ENCODE measurements at places on chromosomes 11 and 22.

DNA sequence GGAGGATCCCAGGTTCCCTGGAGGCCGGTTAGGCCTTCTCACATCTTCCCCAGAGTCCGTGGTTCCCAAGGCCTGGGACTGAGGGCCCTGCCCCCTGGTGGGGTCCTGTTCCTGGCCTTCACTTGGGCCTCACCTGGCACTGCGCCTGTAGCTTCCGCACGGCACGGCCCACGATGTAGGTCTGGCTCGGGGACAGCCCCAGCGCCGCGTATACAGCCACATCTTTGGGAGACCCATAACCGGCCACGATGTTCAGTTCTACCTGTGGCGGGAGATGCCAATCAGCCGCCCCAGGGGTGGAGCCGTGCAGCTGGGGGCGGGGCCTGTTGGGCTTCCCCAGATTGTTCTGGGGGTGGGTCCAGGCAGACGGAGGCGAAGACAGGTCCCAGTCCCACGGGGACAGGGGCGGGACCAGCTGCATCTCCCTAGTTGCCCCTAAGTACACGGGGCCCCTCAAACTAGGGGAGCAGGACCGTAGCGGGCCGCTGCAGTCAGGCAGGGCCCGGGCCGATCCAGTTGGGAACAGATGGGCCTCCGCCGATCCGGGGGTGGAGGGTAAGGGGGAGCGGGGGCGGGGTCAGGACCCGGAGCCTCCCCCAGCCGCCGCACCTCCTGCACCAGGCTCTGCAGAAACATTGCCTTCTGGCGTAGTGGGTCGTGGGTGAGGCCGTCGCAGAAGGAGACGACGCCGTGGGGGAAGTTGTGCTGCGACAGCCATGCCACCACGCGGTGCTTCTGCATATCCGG lies 10.1 kb downstream of the AIP start:
- DNase-seq = no peak

DNA sequence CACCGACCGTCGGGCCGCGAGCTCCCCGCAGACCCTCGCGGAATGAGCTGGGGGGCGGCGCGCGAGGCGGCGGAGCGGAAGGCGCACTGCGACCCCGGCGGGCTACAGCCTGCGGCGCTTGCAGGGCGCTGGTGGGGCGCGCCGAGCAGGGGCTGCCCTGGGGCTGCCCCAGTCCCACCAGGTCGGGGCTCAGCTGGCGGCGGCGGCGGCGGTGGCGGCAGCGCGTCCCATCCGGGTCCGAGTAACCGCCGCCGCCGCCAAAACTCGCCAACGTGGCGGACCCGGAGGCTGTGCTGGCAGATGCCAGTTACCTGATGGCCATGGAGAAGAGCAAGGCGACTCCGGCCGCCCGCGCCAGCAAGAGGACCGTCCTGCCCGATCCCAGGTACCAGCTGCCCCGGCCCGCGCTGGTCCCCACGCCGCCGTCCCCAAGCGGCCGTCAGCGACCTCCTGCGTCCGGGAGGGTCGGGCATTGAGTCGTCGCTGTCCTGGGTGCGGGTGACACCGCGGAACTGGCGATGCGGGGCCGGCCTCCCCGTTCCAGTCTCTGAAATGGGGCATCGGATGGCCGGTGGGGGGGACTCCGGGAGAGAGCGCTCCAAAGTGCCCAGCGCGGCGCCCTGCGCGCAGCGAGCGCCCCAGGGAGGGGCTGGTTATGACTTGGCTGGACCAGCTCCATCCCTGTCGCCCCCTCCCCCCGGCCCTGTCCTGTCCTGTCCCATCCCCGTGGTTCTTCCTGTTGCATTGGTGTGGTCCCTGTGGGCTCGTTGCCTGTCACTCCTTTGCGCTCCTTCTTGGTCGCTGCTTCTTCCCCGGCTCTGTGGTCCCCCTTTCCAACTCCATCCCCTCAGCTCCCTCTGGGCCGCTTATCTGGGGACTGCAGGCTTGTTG lies 63.5 kb downstream of the CRYBB2 start:
- DNase-seq = no peak

GRCh38 chr11:16909359-16910035 lies 104.7 kb downstream of the PLEKHA7 start:
- DNase-seq = no peak

DNA sequence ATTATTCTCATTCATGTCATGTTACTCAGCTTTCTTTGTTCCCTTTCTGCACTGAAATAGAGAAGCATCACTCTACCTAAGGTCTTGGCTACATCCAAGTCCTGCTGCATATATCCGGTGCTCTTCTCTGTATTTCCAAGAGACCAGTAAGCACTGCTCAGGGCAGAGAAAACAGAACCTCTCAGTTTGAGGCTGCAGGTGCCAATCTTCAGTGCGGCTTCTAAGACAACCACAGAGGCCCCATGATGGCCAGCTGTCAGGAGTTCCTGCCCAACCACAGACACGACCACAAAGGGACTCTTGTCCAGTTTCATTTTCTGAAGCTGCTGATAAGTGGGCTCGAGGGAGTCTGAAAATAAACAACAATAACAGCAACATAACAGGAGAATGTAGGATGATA lies 378.4 kb upstream of the PITPNB start:
- DNase-seq = no peak

DNA sequence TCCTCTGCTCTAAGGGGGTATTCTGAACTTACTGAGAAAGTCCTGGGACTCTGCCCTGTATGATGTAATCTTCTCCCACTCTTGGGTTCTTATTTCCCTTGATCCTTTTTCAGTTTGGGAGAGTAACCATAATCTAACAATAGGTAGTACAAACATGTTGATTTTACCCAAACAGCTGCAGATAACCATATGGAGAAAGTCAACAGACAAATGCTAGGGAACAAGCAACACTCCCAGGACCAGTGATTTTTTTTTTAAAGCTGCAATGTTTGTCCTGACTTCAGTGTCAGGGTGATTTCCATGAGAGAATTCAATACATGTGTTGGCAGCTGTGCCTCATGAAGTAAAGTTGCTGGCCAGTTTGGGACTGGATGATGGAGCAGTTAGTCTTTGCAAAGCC lies 156.5 kb downstream of the FCHSD2 start:
- DNase-seq = no peak

DNA sequence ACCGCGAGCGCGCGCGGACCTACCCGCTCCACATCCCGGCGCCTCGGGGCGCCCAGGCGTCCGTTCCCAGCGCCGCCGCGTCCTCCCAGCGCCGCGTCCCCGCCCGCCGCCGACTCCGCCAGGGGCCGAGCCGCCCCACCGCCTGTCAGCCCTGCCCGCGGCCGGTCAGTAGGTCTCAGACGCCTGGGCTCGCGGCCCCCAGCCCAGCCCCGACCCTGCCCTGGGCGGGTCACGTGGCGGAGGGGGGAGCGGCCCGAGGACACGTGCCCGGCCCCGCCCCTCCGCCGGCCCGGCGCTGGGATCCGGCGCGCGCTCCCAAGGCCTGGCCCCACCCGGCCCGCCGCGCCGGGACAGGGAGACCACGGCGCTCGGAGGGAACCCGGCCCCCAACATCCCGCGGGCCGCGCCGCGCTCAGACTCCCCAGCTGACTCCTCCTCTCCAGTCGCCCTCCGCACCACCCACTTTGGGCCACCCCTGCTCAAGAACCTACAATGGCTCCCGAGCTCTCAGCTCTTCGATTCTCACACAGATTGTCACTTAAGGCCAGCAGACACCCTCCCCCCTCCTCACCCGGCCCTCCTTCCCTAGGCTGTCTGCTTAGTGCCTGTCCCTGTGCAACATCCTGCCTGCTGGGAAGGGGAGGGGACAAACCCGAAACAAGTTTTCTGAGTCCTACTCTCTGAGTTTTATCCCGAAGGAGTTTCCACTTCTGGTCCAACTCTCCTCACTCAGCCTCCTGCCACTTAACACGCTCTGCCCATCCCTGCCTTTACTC lies at the start of gene RAB3IL1:
Gene RAB3IL1, minus strand, starts transcription at position 233 of the 776 bp plus-strand sequence. Its CDS starts 199 bp downstream, at position 34.
- DNase-seq = no peak

Measured in activated T-cell treated with anti-CD3 and anti-CD28 coated beads, Interleukin-2, amount 50 U/mL, for 4 hours (primary cell).